ENCODE measurements at places on chromosomes 5 and 9. TPM values are rescaled to one million over a fixed set of nuclear protein-coding genes. Genes with fewer than 3 reads are reported as not detected.

JAKMIP2 gene
- total RNA-seq = 75.7 TPM

PLAC8L1 gene
- total RNA-seq = not detected

CHMP5 gene
- 85.8 TPM for total RNA-seq

IL5 gene
- total RNA-seq = not detected

TRPM6 gene
- 2.5 TPM for total RNA-seq

FBP1 gene
- not detected for total RNA-seq
